ENCODE measurements at places on chromosomes 5 and 9.

DNA sequence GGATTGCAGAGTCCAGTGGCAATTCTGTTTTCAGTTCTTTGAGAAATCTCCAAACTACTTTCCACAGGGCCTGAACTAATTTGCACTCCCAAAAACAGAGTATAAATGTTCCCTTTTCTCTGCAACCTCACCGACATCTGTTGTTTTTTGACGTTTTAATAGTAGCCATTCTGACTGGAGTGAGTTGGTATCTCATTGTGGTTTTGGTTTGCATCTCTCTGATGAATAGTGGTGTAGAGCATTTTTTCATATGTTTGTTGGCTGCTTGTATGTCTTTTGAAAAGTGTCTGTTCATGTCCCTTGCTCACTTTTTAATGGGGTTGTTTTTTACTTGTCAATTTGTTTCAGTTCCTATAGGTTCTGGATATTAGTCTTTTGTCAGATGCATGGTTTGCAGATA lies 72.6 kb downstream of the PALM2AKAP2 start:
- no peak for DNase-seq

- no peak for DNase-seq
Measured at GRCh38 chr5:106292654-106293053, 1378.1 kb downstream of the EFNA5 start.

DNA sequence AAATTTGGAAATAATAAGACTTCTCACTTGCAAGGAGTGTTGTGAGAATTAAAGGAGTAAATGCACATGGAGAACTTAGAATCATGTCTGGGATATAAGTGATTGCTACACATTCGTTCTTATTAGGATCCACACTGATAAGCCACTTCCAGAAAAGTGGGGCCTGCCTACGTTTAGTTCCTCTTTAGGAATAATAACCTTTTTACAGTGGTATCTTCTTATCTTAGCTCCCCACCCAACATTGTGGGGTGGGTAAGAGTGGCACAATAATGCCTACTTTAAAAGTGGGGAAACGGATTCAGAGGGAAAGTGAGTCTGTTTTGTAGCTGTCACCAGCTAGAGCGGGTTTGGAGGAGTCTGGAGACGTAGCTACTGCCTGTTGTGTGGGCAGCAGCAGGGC lies 16.0 kb downstream of the DOCK2 start:
- DNase-seq: no peak

DNA sequence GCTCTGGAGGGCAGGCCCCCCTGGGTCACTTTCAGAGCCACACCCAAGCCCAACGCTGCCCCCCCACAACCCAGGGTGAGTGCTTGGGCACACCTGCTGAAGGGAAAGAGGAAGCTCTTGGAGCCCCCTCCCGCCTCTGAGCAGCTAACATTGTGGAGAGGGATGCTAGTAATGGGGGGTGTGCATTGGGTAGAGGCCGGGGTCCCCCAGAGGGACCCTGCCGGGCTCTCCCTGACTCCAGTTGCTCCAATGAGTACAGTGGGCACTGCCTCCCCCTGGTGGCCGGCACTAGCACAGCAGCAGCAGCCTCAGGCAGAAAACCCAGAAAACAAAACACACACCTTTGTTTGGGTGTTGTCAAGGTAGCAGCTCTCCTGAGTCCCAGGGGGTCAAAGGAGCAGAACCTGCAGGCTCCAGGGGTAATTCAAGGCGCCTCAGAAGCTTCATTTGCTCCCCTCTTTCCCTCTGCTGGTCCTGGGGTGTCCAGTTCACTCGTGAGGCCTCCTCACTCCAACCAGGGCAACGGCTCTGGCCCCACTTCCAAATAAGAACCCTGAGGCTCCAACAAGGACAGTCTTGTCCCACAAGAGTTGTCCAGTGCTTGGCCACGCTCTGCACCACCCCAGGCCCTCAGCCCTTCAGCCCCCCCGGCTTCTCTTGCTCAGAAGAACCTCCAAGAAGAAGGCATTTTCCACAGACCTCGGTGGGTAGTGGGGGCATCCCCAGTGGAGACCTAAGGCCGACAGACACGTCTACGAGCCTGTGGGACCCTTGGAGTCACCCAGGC lies 16.1 kb downstream of the GBGT1 start:
- DNase-seq: peak; percentile 72

GRCh38 chr9:133121198-133121914 lies at the start of gene RALGDS:
Gene RALGDS (minus strand): TSS chr9:133121240. CDS start chr9:133121154, 86 bp downstream.
- peak; percentile 77 for DNase-seq

DNA sequence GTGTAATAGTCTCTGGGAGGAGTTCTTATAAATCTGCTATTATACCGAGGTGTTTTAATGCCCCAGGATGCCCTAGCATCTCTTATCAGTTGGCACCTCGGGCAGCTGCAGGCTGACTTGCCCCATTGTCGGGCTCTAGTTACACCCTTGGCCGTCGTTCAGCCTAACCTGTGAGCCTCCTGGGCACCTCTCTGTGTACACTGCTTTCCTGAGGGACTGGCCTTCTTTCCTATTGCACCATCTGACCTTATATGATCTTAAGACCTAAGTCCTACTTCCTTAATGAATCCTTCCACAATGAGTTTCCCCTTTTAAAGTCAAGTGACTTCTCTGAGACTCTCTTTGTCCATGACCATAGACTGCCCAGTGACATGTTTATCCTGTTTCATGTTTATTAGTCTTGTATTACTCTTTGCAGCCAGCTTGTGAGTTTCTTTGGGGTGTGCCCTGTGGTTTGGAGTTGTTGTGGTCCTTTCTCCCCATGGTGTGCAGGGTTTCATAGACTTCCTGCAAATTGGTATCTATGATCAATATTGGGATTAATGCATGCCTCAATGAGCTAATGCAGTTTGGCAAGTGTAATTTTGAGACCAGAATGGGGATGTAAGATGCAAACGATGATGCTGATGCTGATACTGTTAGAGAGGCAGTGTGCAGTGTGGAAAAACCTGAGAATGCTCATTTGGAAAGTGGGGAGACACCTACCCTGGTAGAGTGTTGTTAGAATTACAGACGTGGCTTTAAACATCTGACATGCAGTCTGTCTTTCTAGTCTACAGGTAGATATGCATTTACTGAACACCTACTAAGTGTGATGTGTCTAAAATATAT lies 4.9 kb downstream of the DAPK1 start:
- DNase-seq: no peak

- DNase-seq: no peak
Measured at GRCh38 chr5:18394443-18394804, 760.2 kb downstream of the TAF11L14 start.

- peak; percentile 33 for DNase-seq
Measured at GRCh38 chr5:39080597-39081204, 6.5 kb upstream of the RICTOR start.

- DNase-seq: no peak
Measured at GRCh38 chr5:133240425-133241091, 188.7 kb downstream of the HSPA4 start.

- no peak for DNase-seq
Measured at GRCh38 chr9:129582855-129583254, 38.0 kb downstream of the C9orf50 start.

GRCh38 chr5:178247481-178248456 lies 15.2 kb upstream of the PHYKPL start:
- no peak for DNase-seq

- DNase-seq: no peak
Measured at GRCh38 chr5:56250011-56250410, 16.9 kb upstream of the ANKRD55 start.

DNA sequence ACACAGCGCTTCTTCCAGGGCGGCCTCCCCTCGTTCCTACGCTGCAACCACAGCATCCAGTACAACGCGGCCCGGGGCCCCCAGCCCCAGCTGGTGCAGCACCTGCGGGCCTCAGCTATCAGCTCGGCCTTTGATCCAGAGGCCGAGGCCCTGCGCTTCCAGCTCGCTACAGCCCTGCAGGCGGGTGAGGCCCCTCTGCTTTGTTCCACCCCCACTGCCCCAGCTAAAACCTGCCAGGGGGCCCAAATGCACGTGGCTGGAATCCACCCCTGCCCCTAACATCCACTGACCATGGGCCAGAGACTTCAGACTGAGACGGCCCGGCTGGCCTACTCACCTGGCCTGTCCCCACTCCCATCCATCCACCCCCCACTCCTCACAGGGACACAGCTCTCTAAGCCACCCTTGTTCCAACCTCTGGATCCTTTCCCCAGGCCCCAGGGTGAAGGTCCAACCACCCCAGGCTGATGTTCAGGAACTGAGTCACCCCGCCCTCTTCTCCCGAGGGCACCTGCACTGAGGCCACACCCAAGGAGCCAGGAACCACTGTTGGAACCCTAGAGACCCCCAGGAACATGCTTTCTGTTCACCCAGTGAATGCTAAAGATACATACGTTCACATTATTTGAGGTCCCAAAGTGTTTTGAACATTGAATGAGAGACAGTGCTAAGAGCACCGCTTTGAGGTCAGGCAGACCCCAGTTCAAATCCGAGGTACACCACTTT lies 18.9 kb upstream of the ASS1 start:
- DNase-seq: no peak

DNA sequence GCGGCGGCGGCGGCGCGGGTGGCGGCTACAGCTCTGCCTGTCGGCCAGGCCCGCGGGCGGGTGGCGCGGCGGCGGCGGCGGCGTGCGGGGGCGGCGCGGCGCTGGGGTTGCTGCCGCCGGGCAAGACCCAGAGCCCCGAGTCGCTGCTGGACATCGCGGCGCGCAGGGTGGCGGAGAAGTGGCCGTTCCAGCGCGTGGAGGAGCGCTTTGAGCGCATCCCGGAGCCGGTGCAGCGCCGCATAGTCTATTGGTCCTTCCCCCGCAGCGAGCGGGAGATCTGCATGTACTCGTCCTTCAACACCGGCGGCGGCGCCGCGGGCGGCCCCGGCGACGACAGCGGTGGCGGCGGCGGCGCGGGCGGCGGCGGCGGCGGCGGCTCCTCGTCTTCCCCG lies 296 bp downstream of the ZSWIM6 start:
- DNase-seq: no peak

GRCh38 chr5:78060421-78060820 lies 234.1 kb downstream of the AP3B1 start:
- no peak for DNase-seq

DNA sequence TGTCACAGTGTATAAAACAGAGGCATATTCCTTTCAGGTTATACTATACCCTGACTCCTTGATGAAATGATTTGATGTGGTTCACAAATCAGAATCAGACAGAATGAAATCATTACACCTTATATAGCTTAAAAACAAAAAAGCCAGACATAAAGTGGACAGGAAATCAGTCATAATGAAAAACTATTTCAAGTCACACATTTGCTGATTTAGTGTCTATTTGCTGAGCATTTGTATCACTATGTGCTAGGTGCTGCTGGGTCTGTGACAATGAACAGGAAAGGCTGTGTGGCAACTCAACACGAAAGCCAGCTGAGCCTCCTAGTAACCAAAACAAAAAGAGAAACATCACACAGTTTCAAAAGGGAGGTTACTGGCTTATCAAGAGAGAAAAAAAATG lies 194.0 kb downstream of the EFNA5 start:
- DNase-seq: no peak

DNA sequence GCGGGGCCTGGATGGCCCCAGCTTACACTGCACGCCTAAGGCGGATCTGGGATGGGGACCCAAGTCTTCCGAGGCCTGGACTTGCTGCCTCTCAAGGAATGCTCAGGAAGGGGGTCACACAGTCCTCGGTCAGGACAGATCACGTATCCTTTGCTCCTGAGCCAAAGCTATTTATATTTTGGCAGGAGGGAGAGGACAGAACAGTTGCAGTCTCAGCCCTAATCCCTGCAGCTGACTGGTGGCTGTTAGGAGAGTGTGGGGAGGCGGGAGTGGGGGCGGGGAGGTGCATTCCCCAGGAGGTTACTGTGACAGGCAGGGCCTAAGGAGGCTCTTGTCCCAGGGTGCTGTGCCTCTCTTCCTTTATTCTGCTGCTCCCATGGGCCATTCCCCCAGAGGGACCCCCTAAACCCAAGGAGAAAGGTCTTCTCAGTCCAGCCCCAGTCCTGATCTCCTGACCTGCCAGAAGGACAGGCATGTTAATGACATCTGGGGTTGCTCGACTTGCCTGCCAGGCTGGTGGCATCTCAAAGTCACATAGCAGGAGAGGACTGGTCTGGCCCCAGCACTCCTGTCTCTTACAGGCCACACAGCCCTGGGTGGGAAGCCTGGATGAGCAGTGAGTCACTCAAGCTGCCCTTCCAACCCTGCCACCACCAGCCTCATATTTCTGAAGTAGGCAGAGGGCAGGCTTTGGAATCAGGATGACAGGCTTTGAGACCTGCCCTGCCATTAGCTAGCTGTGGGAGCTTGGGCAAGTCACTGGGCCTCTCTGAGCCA lies 51.9 kb downstream of the COL27A1 start:
- DNase-seq: no peak

GRCh38 chr5:1967736-1968135 lies 85.0 kb upstream of the IRX4 start:
- no peak for DNase-seq

DNA sequence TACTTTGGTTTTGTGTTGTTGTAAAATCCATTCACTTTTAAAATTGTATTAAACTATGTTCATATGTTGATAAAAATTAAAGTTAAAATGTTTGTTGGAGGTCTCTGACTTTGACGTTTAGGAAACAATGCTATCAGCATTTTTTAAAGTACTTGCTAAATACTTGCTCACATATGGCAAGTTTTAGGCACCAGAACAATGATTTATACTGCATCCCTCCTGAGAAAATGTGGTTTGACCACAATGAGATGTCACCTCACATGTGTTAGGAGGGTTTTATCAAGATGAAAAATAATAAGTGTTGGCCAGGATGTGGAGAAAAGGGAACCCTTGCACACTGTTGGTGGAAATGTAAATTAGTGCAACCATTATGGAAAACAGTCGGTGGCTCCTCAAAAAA lies 180.8 kb downstream of the HSD17B3 start:
- DNase-seq: no peak

DNA sequence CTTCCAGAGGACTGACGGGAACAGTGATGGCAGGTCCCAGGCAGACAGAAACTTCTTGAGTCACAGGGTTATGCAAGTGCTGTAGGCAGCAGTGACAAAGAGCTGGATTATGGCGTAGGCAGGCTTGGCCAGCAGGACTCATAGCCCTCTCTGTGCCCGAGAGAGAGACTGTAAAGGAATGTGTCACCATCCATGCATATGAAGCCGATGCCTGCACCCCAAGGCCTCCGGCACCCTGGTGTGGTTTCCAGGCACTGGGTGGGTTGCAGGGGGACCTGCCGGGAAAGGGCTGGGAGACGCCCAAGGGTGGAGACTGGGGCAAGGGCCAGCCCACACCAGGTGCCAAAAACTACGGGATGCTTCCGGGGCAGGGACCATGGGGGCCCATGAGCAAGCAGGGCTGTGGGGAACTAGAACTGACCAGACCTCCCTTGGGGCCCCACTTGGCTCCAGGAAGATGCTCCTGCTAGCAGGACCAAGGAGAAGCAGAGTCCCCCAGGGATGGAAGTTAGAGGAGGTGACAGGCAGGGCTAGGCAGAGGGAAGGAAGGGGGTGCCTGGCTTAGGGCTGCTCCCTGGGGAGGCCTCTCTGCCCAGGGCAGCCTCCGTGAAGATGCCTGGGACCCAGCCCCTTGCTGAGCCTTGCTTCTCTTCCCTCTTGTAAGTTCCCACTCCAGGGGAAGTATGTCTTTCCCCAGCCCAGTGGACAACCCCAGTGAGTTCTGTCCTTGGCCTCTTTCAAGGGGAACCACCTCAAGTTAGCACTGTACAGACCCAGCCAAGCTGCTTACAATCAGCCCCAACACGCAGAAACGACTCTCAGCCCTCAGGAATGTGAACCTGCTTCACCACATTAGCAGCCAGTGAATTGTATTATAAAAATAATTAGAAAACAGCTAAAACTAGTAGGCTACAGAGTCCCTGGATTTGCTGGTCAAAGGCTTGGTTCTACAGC lies 10.5 kb upstream of the IPPK start:
- no peak for DNase-seq

GRCh38 chr9:107281922-107282667 lies 984 bp upstream of the RAD23B start:
- peak; percentile 4 for DNase-seq
